ENCODE measurements at places on chromosomes 1 and 21.

DNA sequence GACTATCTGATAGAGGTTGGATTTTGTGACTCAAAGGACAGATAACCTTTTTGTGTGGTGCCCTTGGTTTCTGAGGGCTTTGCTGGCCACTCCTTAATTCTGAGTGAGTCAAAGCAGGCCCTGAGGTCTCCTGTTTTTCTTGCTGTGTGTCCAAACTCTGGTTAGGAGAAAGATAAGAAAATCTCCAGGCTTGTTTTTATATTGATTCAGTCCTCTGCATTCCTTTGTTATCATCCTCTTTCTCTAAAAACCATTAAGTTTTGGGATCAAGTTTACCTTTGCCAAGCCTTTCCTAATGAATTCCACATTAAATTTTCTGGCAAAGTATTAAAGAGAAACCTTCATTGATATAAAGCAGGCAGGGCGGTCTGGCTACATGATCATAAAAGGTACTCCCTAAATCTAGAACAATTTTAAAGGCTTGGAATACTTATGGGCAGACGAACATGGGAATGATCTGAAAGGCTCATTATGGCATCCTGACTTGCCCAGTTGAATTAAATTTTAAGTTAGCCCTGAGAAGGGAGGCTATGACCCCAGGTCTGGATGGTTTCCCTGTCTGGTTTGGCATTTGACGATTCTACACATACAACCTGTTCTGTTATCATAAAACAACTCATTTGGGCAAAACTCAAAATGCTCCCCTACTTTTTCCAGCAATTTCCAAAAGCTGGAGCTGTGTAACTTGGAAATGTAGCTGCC, 20.8 kb downstream of the ZBTB8B start:
- DNase-seq, result no peak

- DNase-seq, result no peak
Measured at GRCh38 chr1:226600254-226600653, 51.7 kb downstream of the STUM start.

DNA sequence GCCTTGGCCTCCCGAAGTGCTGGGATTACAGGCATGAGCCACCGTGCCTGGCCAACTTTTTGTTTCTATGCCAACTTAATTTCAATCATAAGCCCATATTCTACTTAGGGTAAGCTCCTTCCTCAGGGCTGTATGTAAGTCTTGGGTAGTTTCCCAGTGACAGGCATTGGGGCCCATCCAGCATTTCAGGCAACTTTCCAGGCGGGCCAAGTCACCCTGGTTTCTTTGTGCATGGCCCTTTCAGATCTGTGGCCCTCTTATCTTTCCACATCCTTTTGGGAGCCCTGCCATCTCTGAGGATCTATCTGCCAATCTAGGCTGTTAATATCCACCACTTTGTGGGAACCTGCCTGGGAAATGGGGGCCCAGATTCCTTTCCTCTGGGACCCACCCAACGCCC, 58.7 kb downstream of the TNN start:
- DNase-seq, result no peak

DNA sequence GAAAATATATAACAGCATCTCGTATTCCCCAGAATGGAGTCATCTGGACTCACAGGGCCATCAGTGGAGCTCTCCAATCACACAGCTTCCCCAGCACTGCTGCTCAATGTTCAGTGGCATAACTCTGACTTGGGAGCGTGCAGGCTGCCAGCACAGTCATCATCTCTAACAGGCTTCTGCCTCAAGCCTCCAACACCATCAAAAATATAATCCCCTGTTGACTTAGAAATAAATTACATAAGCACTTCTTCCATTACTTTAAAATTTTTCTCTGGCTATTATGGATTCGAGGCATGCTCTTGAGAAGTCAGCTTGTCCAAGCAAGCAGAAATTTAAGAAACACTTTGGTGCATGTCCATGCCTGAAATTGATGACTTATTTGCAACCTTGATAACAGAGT, 6.2 kb downstream of the DUSP23 start:
- DNase-seq, result no peak

DNA sequence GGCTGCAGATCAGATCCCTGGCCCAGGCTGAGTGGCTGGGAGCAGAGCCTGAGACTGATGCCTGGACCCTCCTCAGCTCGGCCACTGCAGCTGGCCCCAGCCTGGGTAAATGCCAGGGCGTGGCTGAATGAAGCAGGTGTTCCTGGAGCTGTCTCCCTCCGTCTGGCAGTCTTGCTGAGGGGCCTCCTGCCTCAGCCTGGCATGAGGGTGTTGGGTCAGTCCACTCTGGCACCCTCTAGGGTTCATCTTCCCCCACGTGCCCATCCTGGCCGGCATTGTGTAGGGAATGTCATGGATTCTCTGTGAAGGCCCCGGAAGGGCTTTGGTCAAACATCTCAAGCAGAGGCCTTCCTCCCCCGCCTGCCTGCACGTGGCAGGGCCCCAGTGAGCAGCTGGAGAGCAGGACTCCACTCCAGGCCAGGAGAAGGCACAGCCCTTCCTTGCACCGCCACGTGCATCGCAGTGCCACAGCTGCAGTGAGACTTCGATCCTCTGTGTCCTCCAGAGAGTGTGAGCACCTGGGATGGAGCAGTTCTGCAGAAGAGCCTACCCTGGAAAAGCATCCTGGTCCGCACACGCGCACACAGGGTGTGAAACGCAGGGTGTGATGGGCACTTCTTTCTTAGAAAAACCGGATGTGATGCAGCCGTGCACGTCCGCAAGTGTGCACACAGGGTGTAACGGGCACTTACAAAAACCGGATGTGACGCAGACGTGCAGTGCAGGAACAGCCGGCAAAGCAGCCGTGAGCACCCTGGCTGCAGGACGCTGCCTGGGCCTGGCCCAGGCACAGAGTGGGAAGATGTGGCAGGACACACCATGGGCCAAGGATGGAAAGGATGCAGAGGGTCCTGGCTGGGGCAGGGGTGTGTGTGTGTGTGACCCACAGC, 4.6 kb upstream of the KRTAP10-4 start:
- DNase-seq, result no peak

GRCh38 chr1:6581561-6582305, 1.9 kb downstream of the ZBTB48 start:
- no peak for DNase-seq

GRCh38 chr1:22717037-22717760, 6.6 kb downstream of the EPHB2 start:
- DNase-seq, result no peak

DNA sequence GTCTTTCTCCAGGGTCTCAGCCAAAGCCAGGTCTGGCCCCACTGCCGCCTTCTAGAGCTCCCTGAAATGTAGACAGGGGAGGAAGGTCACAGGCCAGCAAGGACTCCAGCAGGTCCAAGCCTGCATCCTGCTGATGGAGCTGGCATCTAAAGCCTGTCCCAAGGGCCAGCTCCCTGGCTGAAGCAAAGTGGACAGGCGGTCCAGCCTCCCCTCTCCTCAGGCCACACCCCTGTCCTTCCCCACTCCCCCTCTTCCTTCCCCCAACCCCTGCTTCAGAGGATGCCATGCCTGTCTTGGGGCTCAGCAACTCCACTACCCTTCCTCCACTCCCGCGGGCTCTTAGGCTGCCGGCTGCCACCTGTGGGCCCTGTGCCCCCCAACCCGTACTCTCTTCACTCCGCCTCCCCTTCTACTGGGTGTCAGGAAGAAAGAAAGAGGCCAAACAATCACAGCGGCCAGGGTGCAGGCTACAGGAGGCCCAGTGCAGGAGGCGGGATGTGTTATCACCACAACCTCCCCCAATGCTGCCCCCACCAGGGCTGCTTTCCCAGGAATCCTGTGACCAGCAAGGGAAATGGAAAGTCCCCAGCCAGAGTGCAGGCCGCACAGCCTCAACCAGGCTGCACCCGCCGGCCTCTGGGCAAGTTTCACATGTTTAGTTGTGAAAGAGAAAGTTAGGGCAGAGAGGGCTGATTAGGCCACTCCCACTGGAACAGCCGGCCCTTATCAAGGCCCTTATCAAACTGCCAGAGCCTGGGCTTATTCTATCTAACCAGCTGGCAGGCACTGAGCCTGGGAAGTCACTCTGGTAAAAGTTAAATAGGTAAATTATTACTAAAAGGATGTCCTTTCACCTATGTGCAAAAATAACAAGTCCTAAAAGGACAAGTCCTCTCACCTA, 34.1 kb downstream of the ACOT7 start:
- DNase-seq, result peak; percentile 69

- DNase-seq, result peak; percentile 17
Measured at GRCh38 chr1:152182431-152182830, 23.4 kb upstream of the RPTN start.

- peak; percentile 13 for DNase-seq
Measured at GRCh38 chr1:217333939-217334338, 297.0 kb downstream of the GPATCH2 start.

DNA sequence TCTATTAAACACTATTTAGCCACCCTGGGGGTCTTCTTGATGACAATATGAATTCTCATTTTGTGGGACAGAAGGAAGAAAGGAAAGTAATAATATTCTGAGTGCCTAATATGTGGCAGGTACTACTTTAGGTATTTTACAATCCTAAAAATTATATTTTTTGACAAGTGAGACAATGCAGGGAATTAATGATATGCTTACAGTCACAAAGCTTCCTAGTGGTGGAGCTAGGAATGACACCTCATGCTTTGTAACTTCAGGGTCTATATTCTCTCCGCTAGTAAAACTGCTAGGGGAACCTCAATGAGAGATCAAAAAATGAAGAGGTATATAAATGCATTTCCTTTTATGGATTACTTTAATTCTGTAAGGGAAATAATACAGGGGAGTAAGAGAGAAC, 44.3 kb downstream of the TPR start:
- no peak for DNase-seq

- peak; percentile 70 for DNase-seq
Measured at GRCh38 chr1:61081686-61082310, 563 bp upstream of the NFIA start.
